Activated T-helper 1 cell treated with anti-CD3 and anti-CD28 coated beads, Interleukin-12 subunit alpha, Interleukin-12 subunit beta, Interleukin-2, Interleukin-4 antibody, amounts not matched to agents 30 ng/mL and 10 ng/mL and 1 ng/mL, durations not matched to agents 14 hours and 24 hours and 36 hours (primary cell): ENCODE measurements at places on chromosomes 3 and 15.

- no peak for DNase-seq
Observed at GRCh38 chr15:45660231-45660979, 25.6 kb downstream of the SQOR start.

DNA sequence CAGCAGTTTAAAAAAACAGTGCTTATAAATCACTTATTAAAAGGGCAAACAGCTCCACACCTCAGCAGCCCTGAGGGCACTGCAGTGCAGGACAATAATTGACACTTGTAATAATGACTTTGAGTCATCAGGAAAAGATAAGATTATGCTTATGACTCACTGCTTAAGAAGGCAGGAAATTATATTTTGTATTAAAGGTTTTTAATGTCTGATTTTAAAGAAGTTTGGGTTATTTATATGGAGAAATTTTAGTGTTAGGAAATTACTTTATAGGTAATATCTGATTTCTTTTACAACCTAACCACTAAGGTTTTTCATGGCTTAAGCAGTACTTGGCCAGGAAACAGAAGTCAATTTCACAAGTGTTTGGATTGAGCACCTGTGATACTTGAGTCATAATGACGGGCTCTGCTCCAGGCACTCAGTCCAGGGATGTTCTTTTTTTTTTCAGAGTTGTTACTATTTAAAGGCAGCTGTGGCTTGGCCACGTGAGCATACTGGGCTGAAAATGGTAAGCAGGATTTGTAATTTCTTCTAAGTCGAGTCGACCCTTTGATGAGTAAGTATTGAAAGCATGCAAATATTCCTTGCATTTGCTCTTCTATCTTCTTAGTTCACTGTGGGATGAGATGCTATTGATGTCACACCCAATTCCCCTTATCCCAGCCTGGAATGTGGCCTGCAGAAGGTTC, 21.6 kb upstream of the SLC6A20 start:
- no peak for DNase-seq

DNA sequence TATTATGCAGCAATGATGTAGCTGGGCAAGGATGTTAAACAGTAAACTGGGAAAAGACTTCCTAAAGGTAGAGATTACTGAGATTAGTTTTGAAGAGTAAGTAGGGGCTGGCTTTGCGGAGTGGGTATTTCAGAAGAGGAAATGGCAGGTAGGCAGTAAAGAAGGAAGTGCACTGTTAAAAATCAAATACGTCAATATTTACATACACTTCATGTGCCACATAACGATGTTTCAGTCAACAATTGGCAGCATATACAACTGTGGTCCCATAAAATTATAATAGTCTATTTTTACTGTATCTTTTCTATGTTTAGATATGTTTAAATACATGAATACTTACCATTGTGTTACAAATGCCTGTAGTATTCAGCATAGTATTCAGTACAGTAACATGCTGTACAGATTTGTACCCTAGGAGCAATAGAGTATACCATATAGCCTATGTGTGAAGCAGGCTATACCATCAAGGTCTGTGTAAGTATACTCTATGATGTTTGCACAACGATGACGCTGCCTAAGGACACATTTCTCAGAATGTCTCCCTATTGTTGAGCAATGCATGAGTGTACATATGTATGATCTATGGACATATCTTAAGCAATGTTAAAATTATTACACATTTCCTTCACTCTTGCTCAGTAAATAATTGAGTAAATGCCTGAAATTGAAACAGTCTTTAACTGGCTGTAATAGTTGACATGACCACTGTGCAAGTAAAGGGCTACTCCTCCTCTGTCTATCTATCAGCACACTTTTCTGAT, 196.7 kb downstream of the ISL2 start:
- DNase-seq = no peak

DNA sequence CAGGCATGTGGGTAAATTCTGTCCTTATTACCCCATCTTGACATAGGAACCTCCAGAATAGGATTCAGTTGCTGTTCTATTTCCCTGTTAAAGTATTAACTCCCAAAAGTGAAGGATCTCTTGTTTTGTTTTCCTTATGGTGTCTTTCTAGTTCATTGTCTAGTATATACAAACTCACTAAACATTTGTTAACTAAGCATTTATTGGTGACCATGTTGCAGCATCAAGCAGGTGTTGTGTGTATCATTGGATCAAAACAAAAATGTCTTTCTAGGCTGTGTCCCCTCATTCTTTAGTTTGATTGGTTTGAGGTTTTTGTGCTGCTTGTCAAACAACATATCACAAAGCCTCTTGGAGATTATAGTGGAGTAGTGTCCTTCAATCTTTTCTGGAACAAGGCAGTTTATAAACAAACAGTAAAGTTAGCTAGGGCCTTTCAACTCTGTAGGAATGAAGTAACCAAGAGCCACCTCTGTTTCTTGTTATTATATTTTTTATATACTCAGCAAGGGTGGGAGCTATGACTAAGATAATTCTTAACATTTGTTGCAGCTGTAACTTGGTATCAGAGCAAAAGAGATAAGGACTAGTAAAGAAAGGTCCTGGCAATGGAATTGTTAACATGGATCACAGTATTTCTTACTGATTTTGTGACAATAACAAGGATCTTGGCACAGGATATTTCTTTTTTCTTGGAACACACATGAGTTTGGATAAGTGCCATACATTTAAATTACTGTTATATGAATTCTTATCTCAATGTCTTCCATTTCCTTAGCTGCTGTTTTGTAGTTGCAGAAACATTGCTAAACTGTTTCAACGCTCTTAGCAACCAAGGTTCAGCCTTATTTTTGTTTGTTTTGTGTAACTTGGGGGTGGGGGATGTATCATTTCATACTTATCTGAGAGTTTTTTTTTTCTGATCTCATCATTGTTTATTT, 49.3 kb downstream of the TMOD3 start:
- DNase-seq = no peak

- no peak for DNase-seq
Observed at GRCh38 chr15:70340494-70340870, 242.8 kb upstream of the TLE3 start.

- no peak for DNase-seq
Observed at GRCh38 chr15:66402761-66403284, 16.1 kb downstream of the MAP2K1 start.

- no peak for DNase-seq
Observed at GRCh38 chr3:159824333-159824732, 164.3 kb upstream of the IL12A start.

DNA sequence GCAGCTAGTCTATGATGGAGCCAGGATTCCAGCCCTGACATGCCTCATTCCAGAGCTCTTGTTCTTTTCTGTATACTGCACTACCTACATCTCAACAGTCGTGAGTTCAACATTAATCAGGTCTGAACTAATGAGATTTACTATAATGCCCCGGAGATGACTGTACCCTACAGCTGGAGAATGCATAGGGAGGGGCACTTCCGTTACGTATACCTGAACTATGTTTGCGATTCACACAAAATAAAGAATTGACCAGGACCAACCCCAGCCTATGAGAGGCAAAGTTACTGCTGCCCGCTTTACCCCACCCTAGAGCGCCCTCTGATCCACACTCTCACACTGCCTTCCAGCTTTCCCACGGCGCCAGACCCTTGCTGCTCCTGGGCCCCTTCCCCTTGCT, 97.0 kb downstream of the IGF2BP2 start:
- DNase-seq = no peak

DNA sequence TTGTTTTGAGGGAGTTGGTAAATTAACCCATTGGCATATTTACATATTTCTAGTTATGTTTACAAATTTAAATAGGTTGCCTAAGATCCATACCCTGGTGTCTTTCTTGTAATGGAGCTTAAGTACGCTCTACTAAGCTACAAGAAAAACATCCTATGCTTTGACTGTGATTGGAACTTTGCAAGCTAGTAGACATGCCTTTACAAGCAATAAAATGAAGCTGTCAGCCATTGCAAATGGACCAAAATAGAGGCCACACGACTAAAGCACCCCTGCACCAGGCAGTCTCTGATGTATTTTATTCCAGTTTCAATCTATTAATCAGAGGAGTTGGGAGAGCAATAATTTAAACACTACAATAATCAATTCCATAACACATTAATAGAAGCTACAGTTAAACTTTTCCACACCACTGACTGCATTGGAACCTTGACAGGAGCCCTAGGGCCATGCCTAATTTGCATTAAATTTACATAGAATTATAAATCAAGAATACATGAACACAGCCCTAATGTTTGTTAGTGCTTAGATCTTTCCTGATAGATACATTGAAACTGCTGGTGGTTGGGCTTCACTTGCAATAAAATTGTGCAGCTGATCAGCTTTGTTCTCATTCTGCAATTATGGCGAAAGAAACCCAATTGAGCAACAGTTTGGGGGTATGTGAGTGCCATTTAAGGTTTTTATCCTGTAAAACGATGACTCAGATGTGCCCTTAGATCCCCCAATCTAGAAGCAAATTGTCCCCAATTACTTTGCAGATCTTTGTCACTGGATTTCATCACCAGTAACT, 360.1 kb downstream of the LSAMP start:
- no peak for DNase-seq

DNA sequence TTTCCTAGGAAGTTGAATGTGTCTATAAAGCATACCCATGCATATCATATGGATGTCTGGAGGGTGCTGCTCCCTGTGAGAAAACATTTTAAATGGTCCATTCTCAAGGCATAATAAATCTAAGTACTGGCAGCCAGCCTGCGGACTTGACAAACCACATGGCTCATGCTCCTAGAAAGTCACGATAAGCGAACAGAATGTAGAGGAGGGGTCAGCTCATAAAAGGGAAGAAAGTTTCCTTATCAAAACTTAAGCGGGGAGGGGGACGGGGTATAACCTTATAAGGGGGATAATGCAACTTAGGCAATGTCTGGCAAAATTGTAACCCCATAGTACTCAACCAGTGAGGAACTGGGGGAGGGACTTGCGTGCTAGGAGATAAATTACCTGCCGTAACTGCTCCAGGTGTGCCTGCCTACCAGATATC, 159.8 kb upstream of the LMCD1 start:
- no peak for DNase-seq

DNA sequence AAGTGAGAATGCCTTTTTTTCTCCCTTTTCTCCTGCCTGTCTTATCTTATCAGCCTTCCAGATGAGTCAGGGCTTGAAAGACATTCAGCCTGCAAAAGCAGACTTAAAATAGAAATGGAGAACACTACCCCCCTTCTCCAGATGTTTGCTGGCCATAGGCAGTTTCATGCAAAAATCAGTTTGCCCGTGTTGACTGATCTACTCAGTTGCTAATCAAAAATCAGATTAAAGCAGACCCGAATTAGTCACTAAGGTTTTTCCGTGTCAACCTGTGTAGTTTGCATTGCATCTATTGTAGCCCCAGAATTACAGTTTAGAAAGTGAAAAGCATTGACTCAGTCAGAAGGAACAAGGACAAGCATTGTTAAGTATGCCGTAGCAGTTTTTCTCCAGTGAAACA, 56.2 kb downstream of the IL5RA start:
- DNase-seq = no peak

GRCh38 chr3:120498556-120499346, 48.0 kb upstream of the FSTL1 start:
- no peak for DNase-seq

- no peak for DNase-seq
Observed at GRCh38 chr3:169250000-169250399, 413.5 kb downstream of the MECOM start.

- DNase-seq = no peak
Observed at GRCh38 chr3:71690341-71690841, 34.8 kb downstream of the EIF4E3 start.

- no peak for DNase-seq
Observed at GRCh38 chr3:113697500-113698090, 1.2 kb upstream of the USF3 start.

GRCh38 chr3:184873141-184873540, 61.2 kb downstream of the VPS8 start:
- no peak for DNase-seq

GRCh38 chr15:101156509-101157159, 95.2 kb downstream of the CHSY1 start:
- DNase-seq = no peak

- no peak for DNase-seq
Observed at GRCh38 chr3:16254916-16255315, 9.8 kb downstream of the DPH3 start.

- DNase-seq = no peak
Observed at GRCh38 chr3:66744986-66745385, 244.2 kb upstream of the LRIG1 start.

- DNase-seq = no peak
Observed at GRCh38 chr3:30518181-30518864, 88.1 kb upstream of the TGFBR2 start.

GRCh38 chr3:48716508-48716981, 476 bp downstream of the IP6K2 start:
- DNase-seq = peak; percentile 11

DNA sequence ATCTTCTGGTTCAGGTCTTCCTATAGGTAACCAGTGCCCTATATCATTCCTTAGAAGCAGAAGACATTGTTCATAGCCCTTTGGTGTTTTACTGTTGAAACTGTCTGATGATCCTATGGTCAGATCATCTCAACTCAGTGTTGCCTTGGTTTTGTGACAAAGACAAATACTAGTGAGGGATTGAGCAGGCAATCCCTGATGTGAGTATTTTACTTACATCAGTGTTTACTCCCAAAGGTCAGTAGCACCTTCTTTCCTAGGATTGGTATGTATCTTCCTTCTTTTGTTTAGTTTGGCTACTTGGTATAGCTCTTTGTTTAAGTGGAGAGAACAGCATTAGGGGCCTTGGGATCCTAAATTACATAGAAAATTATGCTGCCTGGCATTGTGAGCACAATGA, 41.1 kb downstream of the BBS4 start:
- DNase-seq = no peak

DNA sequence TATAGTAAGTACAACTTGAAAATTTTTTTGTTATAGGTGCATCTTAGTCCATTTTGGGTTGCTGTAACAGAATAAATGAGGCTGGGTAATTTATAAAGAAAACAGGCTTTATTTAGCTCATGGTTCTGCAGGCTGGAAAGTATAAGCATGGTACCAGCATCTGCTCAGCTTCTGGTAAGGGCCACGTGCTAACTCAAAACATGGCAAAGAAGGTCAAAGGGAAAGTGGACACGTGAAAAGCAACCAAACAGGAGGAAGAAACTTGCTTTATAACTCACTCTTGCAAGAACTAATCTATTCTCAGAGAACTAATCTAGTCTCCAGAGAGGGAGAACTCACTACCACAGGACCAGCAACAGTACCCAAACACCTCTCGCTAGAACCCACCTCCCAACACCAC, 9.1 kb downstream of the HDGFL3 start:
- DNase-seq = no peak

DNA sequence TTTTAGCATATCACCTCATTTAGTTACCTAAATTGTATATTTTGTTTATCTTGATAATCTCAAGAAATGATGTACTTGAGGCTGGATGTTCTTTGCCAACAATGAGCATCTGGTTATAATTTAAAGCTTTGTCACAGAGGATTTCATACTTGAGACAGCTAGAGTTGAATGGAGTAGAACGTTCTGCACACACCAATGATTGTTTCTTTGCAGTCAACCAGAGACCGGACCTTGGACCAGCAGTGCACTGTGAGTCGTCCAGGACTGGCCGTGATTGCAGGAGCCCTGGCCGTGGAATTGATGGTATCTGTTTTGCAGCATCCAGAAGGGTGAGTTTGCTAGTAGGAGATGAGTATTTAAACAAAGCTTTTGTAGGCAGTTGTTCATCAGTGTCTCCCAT, 90.4 kb downstream of the ATG7 start:
- no peak for DNase-seq
